ENCODE measurements at places on chromosomes 6 and 20. TPM values are rescaled to one million over a fixed set of nuclear protein-coding genes. Genes with fewer than 3 reads are reported as not detected.

DNA sequence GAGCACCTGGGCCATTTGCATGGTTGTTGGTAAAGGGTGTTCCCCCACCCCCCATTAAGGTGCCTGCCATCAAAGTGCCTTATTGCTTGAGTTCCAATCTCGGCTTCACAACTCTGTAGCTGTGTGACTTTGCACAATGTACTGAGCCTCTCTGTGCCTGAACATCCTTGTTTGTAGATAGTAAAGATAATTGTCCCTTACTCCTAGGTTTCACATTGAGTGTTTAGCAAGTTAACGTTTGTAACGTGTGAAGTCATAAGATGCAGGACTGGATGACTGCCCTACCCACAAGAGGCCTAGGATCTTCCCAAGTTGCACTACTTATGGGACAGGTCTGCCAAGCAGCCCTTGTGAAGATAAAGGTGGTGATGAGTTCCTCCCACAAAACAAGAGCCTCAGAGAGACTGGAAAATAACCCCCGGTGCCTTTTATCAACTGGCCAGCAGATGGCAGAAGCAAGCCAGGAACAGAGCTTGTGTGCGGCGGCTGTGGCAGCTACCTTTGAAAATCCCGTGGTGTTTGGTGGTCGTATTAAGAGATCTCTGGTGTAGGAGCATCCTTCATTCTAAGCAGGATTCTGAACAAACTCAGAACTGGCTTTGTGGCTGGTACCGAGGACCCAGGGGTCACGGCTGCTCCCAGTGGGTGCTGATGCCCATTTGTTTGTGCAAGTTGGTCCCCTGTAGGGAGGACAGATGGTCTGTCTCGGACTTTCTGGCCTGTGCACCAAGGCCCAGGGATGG lies 99.1 kb downstream of the CDH26 start:
- H3K4me3 ChIP-seq: peak overlapping the region; percentile 74
- peak; percentile 45 for DNase-seq
- H3K27me3 ChIP-seq: no peaks in the 10 kb centered on the region
- H3K27ac ChIP-seq: peak overlapping the region; percentile 81
- no peaks in the 10 kb centered on the region for H3K36me3 ChIP-seq

DNA sequence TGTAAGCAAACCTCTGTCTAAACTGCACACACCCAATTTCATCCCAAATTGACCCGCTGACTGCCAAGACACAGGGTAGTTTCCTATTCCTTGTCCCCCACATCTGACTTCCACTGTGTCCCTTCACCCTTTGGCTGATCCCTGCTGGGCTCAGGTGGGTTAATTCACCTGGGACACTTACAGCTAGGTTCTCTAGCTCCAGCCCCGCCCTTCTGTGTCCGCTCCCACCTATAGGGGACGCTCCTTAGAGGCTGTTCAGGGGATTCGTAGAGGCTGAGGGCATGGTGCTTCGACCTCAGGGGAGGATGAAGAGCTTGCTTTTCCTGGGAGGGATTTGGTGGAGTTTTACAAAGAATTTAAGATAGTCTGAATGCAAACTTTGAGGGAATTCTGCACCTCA lies 4.0 kb upstream of the CD93 start:
- DNase-seq: no peak
- H3K27me3 ChIP-seq: peaks cover 5% of the 10 kb centered on the region
- no peaks in the 10 kb centered on the region for H3K36me3 ChIP-seq

- H3K27ac ChIP-seq: no peak overlapping the region
- H3K4me3 ChIP-seq: no peak overlapping the region
- H3K27me3 ChIP-seq: peaks cover 15% of the 10 kb centered on the region
- DNase-seq: no peak
- H3K36me3 ChIP-seq: no peaks in the 10 kb centered on the region
These were observed 29.0 kb downstream of the DAAM2 start for GRCh38 chr6:39821046-39821740.

- H3K4me3 ChIP-seq: no peak overlapping the region
- H3K4me1 ChIP-seq: no peaks in the 10 kb centered on the region
- no peak for DNase-seq
- H3K27me3 ChIP-seq: no peaks in the 10 kb centered on the region
- H3K27ac ChIP-seq: no peak overlapping the region
These were observed 364.3 kb upstream of the HSF2 start for GRCh38 chr6:122035173-122035572.

- H3K27me3 ChIP-seq: peaks cover 4% of the 10 kb centered on the region
- H3K4me3 ChIP-seq: no peak overlapping the region
- DNase-seq: no peak
- no peaks in the 10 kb centered on the region for H3K36me3 ChIP-seq
- no peaks in the 10 kb centered on the region for H3K4me1 ChIP-seq
- H3K27ac ChIP-seq: no peak overlapping the region
These were observed 328.1 kb downstream of the HACE1 start for GRCh38 chr6:104531646-104532045.

DNA sequence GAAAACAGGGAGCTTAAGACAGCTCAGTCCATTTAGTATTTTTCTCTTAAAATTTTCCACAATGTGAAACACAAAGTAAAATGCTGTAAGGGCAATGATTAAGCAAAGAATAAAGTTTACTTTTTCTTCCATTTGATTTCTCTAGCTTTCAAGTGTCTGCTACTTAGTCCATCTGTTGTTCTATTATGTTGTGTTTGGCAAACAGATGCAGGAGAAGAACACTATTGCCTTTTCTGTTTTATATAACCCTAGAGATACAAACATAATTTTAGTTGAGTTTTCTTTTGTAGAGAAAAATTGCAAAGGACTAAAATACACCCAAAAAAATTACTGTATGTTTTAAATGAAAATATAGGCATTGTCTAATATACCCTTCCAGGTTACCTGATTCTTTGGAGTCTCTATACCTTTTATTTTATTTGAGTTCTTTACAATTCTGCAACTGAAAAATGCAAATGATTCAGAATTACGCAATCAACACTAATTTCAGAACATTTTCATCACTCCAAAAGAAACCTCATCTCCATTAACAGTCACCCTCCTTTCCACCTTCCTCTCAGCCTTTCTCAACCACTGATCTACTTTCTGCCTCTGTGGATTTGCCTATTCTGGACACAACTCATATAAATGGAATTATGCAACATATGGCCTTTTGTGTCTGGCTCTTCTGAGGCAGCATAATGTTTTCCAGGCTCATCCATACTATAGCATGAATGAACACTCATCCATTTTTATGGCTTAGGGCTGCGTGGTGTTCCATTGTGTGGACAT lies 96.9 kb downstream of the MKKS start:
- no peaks in the 10 kb centered on the region for H3K36me3 ChIP-seq
- no peaks in the 10 kb centered on the region for H3K4me1 ChIP-seq
- H3K4me3 ChIP-seq: no peak overlapping the region
- no peak for DNase-seq
- no peak overlapping the region for H3K27ac ChIP-seq

DNA sequence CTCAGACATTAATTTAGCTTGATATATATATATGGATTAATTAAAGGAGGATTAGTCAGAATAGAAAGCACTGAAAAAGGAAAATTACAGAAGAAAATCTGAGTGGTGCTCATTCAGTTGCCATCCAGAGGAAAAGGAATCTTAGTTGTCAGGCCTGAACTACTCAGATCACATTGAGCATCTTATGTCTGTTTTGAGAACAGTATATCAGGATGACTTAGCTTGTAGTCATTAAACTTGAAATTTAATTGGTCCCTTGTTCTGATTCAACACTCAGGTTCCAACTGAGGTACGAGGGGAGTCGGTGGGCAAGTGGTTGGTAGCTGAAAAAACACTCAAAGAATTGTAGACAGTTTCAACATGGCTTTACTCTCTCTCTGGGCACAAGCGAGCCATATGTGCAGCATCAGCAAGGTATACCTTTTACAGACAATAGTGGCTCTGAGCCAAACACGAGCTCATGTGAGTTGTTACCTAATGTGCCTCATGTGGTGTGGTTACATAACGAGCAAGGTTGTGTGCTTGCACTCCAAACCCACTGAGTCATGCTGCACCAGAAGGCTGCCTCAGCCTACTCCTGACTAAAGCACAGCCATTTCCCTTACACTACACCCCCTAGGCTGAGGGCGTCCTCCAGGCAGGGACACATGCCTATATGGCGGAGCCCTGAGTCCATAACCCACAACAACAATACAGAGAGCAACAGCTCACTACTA lies 73.0 kb upstream of the HMGN3 start:
- no peaks in the 10 kb centered on the region for H3K4me1 ChIP-seq
- no peaks in the 10 kb centered on the region for H3K27me3 ChIP-seq
- no peak overlapping the region for H3K27ac ChIP-seq
- H3K4me3 ChIP-seq: no peak overlapping the region

- H3K4me3 ChIP-seq: peak overlapping the region; percentile 99
- H3K4me1 ChIP-seq: peaks cover 25% of the 10 kb centered on the region
- peaks cover under 1% of the 10 kb centered on the region for H3K36me3 ChIP-seq
- no peaks in the 10 kb centered on the region for H3K27me3 ChIP-seq
- DNase-seq: peak; percentile 80
These were observed 584 bp downstream of the LYRM4 start for GRCh38 chr6:5260111-5260620.

GRCh38 chr6:26331218-26332073 lies 33.6 kb upstream of the BTN3A2 start:
- no peaks in the 10 kb centered on the region for H3K36me3 ChIP-seq
- peaks cover 68% of the 10 kb centered on the region for H3K27me3 ChIP-seq
- peaks cover 47% of the 10 kb centered on the region for H3K4me1 ChIP-seq
- H3K27ac ChIP-seq: peak overlapping the region; percentile 1
- no peak for DNase-seq
- H3K4me3 ChIP-seq: peak overlapping the region; percentile 79

- no peak overlapping the region for H3K27ac ChIP-seq
- no peaks in the 10 kb centered on the region for H3K36me3 ChIP-seq
- H3K4me3 ChIP-seq: no peak overlapping the region
- H3K4me1 ChIP-seq: no peaks in the 10 kb centered on the region
These were observed 220.7 kb downstream of the FUT9 start for GRCh38 chr6:96236471-96236870.

GRCh38 chr6:123053602-123054225 lies 57.7 kb downstream of the CLVS2 start:
- DNase-seq: no peak
- H3K4me3 ChIP-seq: no peak overlapping the region
- H3K36me3 ChIP-seq: no peaks in the 10 kb centered on the region
- no peaks in the 10 kb centered on the region for H3K27me3 ChIP-seq

GRCh38 chr6:105966481-105966880 lies 119.7 kb upstream of the PRDM1 start:
- no peak overlapping the region for H3K4me3 ChIP-seq
- no peaks in the 10 kb centered on the region for H3K4me1 ChIP-seq
- H3K36me3 ChIP-seq: no peaks in the 10 kb centered on the region
- peaks cover 18% of the 10 kb centered on the region for H3K27me3 ChIP-seq
- H3K27ac ChIP-seq: no peak overlapping the region
- no peak for DNase-seq

- no peak overlapping the region for H3K27ac ChIP-seq
- H3K36me3 ChIP-seq: no peaks in the 10 kb centered on the region
- H3K4me1 ChIP-seq: peaks cover 6% of the 10 kb centered on the region
- no peak for DNase-seq
These were observed 37.9 kb upstream of the RFPL4B start for GRCh38 chr6:112309244-112309643.

OARD1 gene
- 70.6 TPM for polyA plus RNA-seq

UBD gene
- not detected for polyA plus RNA-seq

MUCL3 gene
- polyA plus RNA-seq: not detected

HCRTR2 gene
- polyA plus RNA-seq: not detected

Measured in naive B cell (primary cell).